NCI-H1417 treated with DMSO at 0.1 percent for 48 hours (cell line): ENCODE measurements at places on chromosomes 5 and 9.
A peak's percentile ranks its signal among the peaks of the same experiment; 100 is the strongest.

GRCh38 chr9:81476813-81477490 is 212.4 kb downstream of the TLE1 start:
- no peak for DNase-seq

DNA sequence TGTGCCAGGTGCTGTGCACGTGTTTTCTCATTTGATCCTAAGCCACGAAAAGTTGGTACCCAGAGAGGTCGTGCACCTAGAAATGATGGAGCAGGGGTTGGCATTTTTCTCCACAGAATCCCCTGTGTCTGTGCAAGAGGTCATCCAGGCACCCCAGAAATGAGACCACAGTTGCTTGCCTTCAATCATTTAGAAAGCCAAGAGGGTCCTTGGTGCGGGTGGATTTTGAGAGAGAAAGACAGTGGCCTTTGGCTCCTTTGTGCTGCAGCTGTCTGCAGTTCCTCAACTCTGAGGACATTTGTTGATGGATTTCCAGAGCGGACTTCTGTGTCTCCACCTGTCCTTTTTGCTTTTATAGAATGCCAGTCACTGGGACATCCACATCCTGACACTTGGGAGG is 33.8 kb upstream of the SPRY4 start:
- DNase-seq = no peak

GRCh38 chr5:102811972-102812371 is 56.9 kb downstream of the PAM start:
- peak; percentile 47 for DNase-seq

DNA sequence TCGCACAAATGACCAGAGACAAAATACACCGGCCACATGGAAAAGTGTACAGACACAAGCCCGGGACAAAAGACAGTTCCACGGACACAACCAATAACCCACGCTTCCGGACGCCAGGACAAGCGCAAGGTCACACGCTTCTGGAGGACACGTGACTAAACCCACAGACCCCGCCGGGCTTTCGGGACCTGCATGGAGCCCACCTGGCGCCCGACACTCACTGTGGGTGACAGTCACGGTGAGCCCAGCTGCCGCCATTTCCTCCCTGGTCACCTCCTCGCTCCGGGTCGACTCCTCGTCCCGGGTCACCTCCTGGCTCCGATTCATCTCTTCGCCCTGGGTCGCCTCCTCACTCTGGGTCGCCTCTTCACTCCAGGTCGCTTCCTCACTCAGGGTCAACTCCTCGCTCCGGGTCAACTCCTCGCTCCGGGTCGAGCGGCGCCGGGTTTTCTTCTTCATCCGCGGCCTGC is 470 bp downstream of the BAG1 start:
- no peak for DNase-seq

DNA sequence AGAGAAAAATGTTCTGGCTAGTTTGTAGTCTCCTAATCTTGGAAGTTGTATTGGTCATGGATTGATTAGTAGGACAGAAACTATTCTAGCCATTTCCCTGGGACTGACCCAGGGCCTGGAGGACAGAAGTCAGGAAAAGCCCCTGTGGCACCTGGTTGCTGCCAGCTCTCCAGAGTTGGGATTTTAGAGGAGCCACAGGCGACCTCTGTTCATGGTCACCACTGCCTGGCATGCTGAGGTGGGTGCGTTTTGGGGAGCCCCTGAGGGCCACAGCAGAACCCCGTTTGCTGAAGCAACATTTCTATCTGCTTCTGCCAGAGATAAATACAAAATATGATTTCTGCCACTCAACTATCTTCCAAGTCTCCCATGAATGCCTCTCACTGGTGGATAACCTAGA is 7.6 kb upstream of the MAPK9 start:
- no peak for DNase-seq

GRCh38 chr5:172749076-172749475 is 21.9 kb downstream of the DUSP1 start:
- DNase-seq = no peak

DNA sequence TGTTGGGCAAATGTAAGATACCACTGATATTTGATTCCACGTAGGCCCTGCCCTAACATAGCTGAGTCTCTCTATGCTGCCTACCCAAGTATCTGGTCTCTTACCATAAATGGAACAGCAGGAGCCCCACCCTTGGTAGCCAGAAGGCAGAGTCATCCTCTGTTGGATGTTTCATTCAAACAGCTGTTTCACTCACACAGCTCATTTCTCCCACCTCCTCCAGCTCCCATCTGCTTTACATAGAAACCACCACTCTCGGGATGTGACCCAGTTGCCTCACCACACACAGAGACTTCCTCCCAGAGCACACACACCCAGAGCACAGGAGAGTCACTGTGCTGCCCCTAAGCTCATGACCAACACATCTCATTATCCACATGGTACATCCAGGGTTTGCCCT is 165.3 kb downstream of the TMEM167A start:
- DNase-seq = no peak

- DNase-seq = no peak
These were observed 127.6 kb upstream of the NMUR2 start for GRCh38 chr5:152532714-152533113.

DNA sequence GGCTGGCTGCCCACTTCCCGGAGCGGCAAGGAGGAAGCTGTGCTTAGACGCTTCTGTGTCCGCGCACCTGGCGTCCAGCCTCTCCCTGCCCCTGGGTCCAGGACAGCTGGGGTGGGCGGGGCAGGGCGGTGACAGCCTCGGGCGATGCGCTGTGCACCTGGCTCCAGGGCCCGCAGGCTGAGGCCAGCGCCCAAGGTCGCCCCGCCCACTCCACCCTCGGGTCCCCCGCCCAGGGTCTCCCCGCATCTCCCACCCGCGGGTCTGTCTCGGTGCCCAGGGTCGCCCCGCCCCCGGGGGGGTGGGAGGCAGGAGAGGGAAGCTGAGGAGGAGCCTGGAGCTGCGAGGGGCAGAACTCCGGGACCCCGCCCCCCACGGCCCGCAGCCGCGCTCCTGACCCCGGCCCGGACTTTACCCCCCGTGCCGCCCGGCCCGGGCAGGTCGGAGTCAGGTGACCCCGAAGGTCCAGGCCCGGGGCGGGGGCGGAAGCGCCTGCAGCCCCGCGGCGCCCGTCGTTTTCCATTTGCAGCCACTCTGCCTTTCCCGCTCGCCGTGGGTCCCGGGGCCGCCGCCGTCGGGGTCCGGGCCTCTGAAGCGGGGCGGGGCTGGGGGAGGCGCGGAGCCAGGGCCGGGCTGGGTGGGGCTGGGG is at the start of gene ENTPD8:
Gene ENTPD8 (minus strand): TSS at position 69 of the 646 bp plus-strand sequence. CDS start 3,072 bp downstream, outside the sequence.
- DNase-seq = no peak

DNA sequence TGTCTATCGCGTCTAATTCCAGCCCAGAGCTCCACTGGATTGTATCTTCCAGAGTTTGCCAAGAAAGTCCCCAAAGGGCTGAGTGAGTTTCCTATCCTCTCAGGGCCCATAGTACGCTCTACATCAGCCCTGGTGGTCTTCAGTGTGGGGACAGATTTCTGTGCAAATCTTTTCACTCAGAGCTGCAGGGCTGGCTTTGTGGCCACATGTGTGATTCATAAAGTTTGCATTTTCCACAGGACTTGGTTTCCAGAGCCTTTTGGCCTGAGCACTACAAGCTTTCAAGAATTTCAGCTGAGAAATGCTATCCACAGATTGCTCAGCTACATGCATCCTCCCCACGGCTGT is 76.7 kb upstream of the CXCL14 start:
- DNase-seq = no peak

DNA sequence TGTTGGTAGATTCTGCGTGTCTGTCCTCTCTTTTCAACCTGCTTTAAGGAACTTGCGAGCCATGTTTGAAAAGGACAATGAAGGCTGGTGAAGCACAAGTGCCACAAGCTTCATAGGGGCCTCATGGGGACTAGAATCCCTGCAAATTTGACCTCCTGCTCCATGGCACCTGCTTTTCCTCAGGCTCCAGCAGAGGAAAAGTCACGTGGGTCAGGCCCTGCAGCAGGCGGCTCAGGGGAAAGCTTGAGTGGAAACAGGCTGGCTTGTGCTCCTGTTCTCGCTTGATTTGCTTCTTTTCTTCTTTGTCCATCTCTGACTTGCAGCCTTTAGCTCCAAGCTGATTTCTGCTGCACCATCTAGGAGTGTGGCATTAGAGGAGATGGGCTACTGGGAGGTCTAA is 187.6 kb upstream of the MAST4 start:
- no peak for DNase-seq

DNA sequence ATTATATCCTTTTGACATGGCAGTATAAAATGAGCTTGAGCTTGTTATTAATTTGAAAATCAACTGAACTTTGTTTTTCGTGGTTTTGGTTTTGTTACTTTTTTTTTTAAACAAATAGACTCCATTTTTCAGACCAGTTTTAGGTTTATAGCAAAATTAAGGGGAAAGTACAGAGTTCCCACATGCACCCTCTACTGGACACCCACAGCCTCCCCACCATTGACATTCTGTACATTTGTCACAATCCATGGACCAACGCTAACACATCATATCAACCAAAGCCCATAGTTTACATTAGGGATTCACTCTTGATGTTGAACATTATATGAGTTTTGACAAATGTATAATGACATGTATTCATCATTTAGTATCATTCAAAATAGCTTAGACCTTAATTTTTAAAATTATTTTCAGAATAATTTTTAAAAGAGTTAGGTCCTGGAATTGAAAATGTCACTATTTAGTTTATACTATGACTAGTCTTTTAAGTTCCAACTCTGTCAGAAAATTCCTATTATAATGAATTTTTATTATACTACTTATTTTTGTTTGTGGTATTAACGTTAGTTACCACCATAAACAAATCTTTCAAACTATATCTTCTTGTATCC is 35.3 kb upstream of the JMY start:
- no peak for DNase-seq

GRCh38 chr9:124873664-124874063 is 11.7 kb downstream of the ARPC5L start:
- DNase-seq = no peak

- no peak for DNase-seq
These were observed 200.0 kb downstream of the AUH start for GRCh38 chr9:91161465-91162300.

DNA sequence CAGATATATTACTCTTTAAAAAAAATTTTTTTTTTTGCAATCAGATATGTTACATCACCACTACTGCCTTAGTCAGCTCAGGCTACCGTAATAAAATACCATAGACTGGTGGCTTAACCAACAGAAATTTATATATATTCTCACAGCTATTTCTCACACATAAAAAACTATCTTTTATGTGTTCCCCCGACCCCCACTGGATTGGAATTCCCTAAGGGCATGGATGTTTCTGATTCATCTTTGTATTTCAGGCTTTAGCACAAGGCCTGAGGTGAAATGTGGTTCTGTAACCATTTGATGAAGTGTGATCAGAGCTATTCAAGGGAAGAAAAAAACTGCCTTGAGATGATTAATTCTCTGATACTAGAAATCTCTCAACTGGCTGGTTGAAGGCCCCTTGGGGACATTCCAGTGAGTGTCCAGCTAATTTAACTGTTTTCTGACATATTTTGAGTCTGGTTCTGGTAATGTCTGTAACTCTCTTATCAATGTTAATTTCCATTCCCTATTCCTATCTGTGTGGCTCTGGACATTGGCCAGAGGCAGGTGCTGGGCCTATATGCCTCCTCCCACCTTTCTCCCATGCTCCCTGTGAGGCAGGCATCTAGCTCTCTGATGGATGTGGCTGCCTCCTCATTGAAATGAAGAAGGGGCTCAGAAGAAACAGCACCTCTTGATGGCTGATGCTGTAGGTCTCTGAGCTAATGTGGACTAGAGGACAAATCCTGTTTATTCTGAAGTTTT is 2.5 kb downstream of the CD14 start:
- no peak for DNase-seq

- DNase-seq = no peak
These were observed at the start of gene CCL19 for GRCh38 chr9:34690983-34691935. Gene CCL19 (minus strand): TSS chr9:34691276. CDS start chr9:34691139, 137 bp downstream.

- DNase-seq = no peak
These were observed 363 bp upstream of the MAMDC2 start for GRCh38 chr9:70043285-70043684.

DNA sequence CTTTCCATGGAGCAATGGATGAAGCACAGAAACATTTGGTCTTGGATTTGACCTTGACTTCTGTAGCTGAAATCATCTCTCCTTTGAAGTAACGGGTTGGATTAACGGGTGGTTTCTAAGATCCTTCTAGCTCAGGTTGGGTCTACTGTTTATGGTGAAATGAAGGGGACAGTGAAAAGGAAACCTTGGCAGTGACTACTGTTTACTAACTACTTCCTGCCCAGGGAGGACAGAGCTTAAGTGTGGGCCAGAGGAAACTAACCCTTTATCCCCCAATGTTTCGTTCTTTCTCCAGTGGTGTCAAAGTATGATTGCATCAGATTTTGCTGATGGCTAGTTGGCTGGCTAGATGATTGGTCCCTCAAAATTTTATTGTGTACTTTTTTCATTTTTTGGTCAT is 22.2 kb downstream of the SKP2 start:
- DNase-seq = no peak

- peak; percentile 34 for DNase-seq
These were observed 77.3 kb downstream of the UBE2QL1 start for GRCh38 chr5:6525910-6526309.

GRCh38 chr9:92097997-92098482 is 17.2 kb downstream of the SPTLC1 start:
- no peak for DNase-seq
